ENCODE measurements at places on chromosomes 3 and 15.

- H3K4me3 ChIP-seq: no peak overlapping the region
- H3K27me3 ChIP-seq: no peaks in the 10 kb centered on the region
- H3K4me1 ChIP-seq: no peaks in the 10 kb centered on the region
- DNase-seq: no peak
- no peaks in the 10 kb centered on the region for H3K36me3 ChIP-seq
- no peak overlapping the region for H3K27ac ChIP-seq
Measured at GRCh38 chr3:189229196-189229828, 57.5 kb downstream of the TPRG1 start.

- H3K27ac ChIP-seq: no peak overlapping the region
- no peaks in the 10 kb centered on the region for H3K27me3 ChIP-seq
- H3K36me3 ChIP-seq: no peaks in the 10 kb centered on the region
Measured at GRCh38 chr3:182450942-182451787, 342.1 kb upstream of the ATP11B start.

- DNase-seq: no peak
- H3K4me3 ChIP-seq: no peak overlapping the region
- no peak overlapping the region for H3K27ac ChIP-seq
- no peaks in the 10 kb centered on the region for H3K27me3 ChIP-seq
- H3K36me3 ChIP-seq: no peaks in the 10 kb centered on the region
- no peaks in the 10 kb centered on the region for H3K4me1 ChIP-seq
Measured at GRCh38 chr3:23254282-23254681, 51.2 kb downstream of the UBE2E2 start.

- no peaks in the 10 kb centered on the region for H3K4me1 ChIP-seq
- no peak for DNase-seq
- no peak overlapping the region for H3K27ac ChIP-seq
- no peaks in the 10 kb centered on the region for H3K36me3 ChIP-seq
- H3K27me3 ChIP-seq: no peaks in the 10 kb centered on the region
Measured at GRCh38 chr3:102390171-102390864, 44.5 kb upstream of the ZPLD1 start.

DNA sequence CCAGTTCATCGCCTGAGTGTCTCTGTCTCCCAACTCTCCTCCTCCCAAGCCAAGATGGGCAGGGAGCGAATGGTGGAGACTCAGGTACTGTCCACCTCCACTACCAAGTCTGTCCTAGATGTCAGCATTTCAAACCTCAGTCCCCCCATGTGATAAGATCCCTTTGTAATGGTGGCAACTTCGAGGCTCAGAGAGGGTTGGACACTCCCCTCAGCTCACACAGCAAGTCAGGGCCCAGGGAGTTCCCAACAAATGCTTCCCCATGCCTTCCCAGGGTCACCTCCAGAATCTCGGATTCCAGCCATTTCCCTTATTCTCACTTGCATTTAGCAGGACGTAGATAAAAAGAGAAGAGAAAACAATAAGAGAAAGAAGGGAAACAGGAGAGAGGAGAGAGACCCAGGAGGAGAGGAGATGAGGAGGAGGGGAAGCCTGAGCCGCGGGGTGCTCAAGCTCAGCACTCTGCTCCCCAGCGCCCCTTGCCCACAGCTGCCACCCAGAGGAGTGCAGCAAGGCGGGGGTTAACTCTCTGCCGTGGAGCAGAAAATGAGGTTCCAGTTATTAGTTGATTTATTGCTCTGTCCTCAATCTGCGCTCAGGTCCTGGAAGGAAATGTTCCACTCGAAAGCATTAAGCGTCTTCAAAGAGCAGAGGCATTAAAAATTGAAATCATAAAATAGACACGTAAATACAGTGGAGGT lies 84.1 kb upstream of the LINGO1 start:
- H3K27ac ChIP-seq: no peak overlapping the region
- peaks cover 3% of the 10 kb centered on the region for H3K27me3 ChIP-seq
- no peak for DNase-seq
- H3K36me3 ChIP-seq: no peaks in the 10 kb centered on the region
- H3K4me1 ChIP-seq: no peaks in the 10 kb centered on the region

- H3K36me3 ChIP-seq: no peaks in the 10 kb centered on the region
- DNase-seq: peak; percentile 17
- peak overlapping the region; percentile 56 for H3K4me3 ChIP-seq
- no peaks in the 10 kb centered on the region for H3K27me3 ChIP-seq
- H3K27ac ChIP-seq: peak overlapping the region; percentile 79
- H3K4me1 ChIP-seq: no peaks in the 10 kb centered on the region
Measured at GRCh38 chr15:92714077-92714476, 58.5 kb upstream of the FAM174B start.
